HS-27A (cell line): ENCODE measurements at places on chromosomes 5 and 9.
A peak's percentile ranks its signal among the peaks of the same experiment; 100 is the strongest.

DNA sequence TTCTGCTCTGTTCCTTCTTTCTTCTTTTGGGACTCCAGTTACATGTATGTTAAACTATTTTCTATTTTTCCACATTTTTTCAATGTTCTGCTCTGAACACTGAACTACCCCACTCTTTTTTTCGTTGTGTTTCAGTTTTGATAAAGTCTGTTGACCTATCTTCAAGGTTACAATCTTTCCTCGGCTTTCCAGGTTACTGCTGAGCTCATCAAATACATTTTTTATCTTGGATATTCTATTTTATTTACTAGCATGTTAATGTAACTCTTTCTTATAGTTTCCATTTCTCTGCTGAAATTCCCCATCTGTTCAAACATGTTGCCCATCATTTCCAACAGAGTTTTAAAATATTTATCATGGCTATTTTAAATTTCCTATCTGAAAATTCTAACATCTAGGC lies 13.8 kb downstream of the NEUROG1 start:
- DNase-seq: no peak

GRCh38 chr5:78626009-78626571 lies 22.5 kb downstream of the LHFPL2 start:
- no peak for DNase-seq

DNA sequence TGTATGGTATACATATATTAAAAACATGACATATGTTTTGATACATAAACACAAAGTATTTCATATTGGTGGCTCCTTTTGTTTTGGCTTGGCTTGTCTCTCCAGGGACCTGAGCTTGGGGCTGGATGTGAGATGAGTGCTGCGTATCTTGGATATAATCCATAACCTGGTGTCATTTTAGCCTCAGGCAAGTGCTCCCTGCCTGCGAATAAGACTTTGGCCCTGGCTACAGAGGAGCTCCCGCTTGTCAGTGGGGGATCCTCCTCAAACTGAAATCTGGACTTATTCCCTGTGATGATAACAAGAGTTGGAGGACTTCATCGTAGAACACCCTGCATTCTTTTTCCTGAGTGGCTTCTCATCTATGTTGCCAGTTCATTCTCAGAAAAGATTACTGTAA lies 341.7 kb upstream of the CLINT1 start:
- no peak for DNase-seq

DNA sequence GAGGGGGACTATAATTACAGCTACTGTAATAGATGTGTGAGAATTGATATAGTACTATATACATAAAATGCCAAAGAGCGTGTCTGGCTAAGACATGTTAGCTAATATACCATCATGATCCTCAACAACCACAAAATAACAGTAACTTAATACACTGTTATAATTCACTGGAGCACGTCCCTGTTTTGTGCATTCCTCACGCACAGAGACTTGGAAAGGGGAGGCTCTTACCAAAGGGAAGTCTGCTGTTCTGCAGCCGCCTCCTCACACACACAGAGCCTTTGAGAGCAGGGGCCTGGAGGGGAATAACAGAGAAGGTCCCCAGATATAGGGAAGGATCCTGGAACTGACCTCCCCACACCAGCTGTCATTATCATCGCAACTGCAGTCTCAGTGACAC lies 97.3 kb downstream of the ANKRD18A start:
- DNase-seq: no peak

- no peak for DNase-seq
Measured at GRCh38 chr9:36967997-36968396, 66.1 kb downstream of the PAX5 start.

GRCh38 chr5:110086658-110087388 lies 397.1 kb downstream of the MAN2A1 start:
- no peak for DNase-seq

GRCh38 chr5:128905568-128906110 lies 59.6 kb upstream of the SLC27A6 start:
- peak; percentile 7 for DNase-seq

GRCh38 chr5:172869691-172870090 lies 35.6 kb downstream of the ERGIC1 start:
- DNase-seq: no peak

GRCh38 chr5:169050146-169050571 lies 250.8 kb downstream of the SLIT3 start:
- no peak for DNase-seq

DNA sequence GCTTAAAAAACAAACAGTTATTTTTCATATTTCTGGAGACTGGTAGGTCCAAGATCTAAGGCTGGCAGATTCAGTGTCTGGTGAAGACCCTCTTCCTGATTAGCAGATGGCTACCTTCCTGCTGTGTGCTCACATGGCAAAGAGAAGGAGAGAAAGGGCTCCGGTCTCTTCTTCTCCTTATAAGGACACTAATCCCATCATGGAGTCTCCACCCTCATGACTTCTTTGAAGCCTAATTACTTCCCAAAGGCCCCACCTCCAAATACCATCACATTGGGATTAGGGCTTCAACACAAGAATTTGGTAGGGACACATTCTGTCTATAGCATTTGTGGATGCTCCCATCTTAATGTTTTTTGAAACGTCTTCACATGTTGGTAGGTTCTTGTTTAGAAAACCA lies 391.1 kb downstream of the TMEM161B start:
- no peak for DNase-seq

GRCh38 chr5:77960863-77961396 lies 184.8 kb upstream of the TBCA start:
- no peak for DNase-seq

DNA sequence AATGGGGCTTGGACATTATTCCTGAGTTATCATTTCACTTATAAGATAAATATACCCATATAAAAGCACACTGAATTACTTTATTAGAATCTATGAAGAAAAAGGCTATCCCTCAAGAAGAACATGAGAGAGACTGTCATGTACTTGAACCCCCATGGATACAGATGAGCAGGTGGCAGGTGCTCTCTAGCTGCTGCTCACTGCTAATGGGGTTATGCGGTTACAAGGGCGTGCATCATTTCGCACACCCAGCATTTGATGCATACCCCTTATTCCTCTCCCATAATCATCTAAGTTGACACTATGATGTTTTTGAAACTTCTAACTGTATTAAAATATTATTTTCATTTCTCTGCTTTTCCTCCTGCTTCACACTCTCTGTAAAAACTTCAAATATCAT lies 16.4 kb downstream of the ITK start:
- DNase-seq: no peak

- DNase-seq: no peak
Measured at GRCh38 chr5:79418276-79418675, 95.7 kb downstream of the HOMER1 start.

GRCh38 chr9:125538092-125538473 lies 168.9 kb downstream of the MAPKAP1 start:
- peak; percentile 61 for DNase-seq

GRCh38 chr5:94395468-94395867 lies 222.9 kb downstream of the KIAA0825 start:
- DNase-seq: no peak

DNA sequence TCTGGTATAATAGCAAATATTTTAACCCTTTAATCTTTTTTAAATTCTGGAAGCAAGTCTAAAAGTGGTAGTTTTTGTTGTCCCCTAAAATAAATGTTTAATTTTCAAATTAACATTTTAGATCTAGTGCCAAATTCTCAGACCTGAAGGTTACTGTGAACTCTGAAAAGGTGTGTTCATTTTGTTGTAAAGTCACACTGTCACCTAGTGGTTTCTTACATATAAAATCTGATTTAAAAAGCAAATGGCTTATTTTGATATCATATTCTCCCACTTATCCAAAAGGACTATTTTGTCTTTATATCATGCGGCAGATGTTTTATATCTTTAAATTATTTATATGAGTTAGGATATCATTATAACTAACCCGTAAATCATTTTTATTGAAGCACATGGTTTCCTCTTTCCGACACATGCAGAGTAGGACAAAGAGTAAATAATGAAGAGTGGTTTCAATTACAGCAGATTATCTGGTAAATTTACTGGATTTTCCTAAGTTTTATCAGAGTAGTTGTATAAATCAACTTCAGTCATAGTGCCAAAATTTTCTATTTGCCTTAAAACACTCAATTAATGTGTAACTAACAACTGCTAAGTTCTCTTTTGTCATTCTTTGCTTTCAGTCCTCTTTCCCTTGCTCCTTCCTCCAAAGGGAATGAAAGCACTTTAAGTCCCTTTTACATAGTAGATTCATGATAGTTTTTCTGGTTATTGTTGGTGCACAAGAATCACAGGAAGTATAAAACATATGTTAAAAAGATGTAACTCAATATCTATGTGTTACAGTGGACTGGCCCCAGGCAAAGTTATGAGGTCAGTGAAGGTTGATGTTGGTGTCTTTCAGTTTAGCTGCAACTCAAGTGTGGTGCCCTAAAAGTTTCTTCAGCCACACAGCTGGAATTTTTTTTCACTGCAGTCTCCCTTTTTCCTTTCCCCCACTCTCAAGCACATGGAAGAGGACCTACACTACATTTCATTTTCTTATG lies 189.6 kb downstream of the COX7C start:
- no peak for DNase-seq

GRCh38 chr9:111993319-111993718 lies 96.7 kb downstream of the UGCG start:
- DNase-seq: no peak

GRCh38 chr9:23587903-23588302 lies 238.1 kb downstream of the ELAVL2 start:
- no peak for DNase-seq

DNA sequence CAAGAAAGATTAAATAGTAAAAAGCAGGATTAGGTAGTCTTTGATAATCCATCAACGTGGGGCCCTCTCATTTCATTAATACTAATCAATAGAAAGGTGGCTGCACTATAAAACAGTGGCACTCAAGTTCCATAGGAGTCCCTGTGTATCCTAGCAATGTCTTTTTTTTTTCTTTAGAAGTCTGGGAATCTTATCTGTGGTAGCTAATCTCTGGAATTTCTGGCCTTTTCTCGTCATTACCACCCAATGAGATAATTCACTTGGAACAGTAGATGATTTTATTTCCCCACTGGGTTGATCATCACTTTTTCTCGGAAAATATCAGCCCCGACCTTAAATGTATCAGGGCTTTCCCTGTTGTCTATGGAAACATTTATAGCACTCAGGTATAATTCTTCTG lies 86.8 kb upstream of the CDH6 start:
- DNase-seq: no peak

DNA sequence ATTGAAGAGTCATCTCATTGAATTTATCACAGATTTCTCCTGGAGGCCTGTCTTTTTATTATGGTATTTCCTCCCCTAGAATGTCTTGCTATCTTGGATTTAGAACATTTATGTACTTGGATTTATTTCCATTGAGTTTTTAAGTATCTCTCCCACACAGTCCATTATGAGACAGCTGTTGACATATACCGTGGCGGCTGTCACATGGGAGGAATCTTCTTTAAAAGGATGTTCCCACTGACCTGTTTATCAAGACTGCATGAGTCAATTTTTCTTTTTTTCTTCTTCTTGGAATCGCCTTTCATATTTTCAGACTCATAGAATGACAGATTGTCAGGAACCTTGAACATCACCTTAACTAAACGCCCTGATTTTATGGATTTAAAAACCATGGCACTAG lies 2.9 kb upstream of the CAVIN4 start:
- DNase-seq: no peak

DNA sequence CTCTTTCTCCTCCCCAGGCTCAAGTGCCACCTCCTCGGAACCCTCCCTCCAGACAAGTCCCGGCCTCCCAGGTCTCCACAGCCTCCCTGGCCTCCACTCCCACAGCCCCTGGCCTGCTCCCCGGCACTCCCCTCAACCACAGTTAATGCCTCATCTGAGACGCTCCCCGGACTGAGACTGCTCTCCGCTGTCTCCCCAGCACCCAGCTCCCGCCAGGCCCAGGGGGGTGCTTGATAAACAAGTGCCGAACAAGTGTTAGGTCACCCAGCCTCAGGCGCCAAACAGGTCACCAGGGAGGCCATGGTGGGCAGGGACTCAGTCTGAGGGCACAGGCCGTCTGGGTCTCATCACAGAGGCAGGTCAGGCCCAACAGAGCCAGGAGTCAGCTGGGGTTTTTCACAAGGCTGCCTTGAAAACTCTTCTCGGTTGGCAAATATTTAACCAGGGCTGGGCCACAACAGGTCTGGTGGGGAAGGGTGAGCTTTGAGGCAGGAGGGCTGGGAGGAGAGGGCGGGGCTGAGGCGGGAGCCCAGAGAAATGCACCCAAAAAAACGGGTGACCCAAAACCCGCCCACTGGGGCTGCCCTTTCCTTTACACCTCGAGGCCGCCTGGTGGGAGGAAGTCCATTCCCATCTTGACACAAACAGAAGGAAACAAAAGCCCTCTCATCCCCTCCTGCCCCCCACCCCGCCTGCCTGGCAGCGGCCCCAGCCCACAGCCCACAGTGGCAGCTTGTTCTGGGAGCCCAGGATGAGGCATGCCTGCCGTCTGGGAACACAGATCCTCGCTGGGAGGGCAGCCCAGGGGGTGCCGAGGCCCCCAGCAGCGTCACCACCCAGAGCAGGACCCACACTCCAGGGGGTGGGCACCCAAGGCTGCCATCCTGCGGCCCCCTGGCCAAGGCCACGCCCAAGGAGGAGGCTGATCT lies 66.6 kb upstream of the STXBP1 start:
- no peak for DNase-seq

DNA sequence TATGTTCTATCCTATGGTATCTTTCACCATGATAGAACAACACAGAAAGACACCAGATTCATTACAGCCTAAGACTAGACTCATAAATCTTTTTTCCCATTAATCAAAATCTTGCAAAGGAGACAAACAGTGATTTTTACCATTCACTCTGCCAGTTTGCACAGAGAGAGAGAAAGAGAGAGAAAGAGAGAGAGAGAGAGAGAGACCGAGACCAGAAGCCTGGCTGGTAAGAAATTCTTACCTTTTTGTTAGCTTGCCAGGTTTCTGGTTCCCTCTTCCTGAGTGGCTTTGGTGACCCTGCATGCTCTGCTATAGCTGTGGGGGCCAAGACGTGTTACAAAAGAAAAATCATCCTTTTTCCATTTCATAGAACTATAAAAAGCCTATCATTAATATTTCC lies 18.6 kb downstream of the TMEM161B start:
- DNase-seq: no peak

GRCh38 chr5:76615759-76616158 lies 7.4 kb downstream of the F2RL2 start:
- DNase-seq: no peak

DNA sequence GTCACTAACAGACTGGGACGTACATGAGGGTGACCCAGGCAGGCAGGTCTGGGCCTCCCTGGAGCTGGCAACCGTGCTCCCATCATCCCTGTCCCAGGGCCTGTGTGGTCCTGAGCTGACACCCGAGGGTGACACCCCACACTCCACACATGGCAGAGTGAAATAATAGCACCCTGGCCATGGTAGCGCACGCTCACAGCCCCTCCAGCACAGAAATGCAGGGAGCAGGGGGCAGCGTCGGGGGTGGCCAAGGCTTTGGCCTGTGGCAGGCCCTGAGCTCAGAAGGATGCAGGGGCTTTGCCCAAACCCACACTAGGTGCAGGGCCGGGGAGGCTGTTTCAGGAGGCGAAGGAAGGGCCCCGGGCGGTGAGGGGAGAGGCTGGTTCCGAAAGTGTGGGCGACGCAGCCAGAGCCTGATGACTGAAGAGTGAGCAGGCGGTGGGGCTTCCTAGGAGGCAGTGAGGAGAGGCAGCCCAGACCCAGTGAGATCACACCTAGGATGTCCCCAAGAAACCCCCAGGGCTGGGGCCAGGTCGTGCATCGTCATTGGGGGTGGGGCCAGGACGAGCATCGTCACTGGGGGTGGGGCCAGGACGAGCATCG lies 12.9 kb downstream of the OR2V2 start:
- no peak for DNase-seq

- no peak for DNase-seq
Measured at GRCh38 chr5:21802100-21802499, 1051.0 kb downstream of the CDH12 start.
